ENCODE measurements at places on chromosomes 7 and 10. TPM values are rescaled to one million over a fixed set of nuclear protein-coding genes. Genes with fewer than 3 reads are reported as not detected.
A peak's percentile ranks its signal among the peaks of the same experiment; 100 is the strongest.

The PIK3AP1 gene
- total RNA-seq = 4.5 TPM

The LRRD1 gene
- not detected for total RNA-seq

The CUBN gene
- 2.0 TPM for total RNA-seq

The TUBB8 gene
- total RNA-seq = 0.22 TPM

The MYL10 gene
- total RNA-seq = not detected

The COL13A1 gene
- total RNA-seq = 5.7 TPM

The FAM131B gene
- 0.79 TPM for total RNA-seq

The ITPRID1 gene
- not detected for total RNA-seq

The EN2 gene
- not detected for total RNA-seq

The HMX2 gene
- total RNA-seq = 0.07 TPM

The ZNF727 gene
- total RNA-seq = not detected

The MRC1 gene
- total RNA-seq = not detected

DNA sequence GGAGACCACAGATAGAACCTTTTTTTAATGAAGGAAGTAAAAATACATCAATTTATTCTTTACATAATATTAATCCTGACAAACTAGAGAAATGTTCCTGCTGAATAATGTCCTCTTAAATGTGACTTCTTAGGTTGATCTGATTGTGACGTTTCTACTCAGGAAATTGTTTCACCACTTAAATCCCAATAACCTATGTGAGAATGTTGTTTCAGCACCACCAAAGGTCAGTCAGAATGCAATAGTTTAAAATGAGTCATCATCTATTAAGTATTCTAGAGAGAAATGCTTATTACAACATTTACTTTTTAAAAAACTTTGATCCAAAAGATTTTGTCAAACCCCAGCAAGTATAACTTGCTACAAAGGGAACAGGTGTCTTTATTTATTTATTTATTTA lies 155.4 kb upstream of the CACNA2D1 start:
- peak; percentile 40 for DNase-seq

- no peak for DNase-seq
These were observed 121.7 kb upstream of the RSU1 start for GRCh38 chr10:16938952-16939351.

GRCh38 chr10:36515319-36515718 lies 610.1 kb upstream of the ANKRD30A start:
- no peak for DNase-seq

- no peak for DNase-seq
These were observed 294.4 kb upstream of the MKI67 start for GRCh38 chr10:128420623-128421022.

- peak; percentile 29 for DNase-seq
These were observed 34.8 kb upstream of the TNPO3 start for GRCh38 chr7:129089521-129090212.

DNA sequence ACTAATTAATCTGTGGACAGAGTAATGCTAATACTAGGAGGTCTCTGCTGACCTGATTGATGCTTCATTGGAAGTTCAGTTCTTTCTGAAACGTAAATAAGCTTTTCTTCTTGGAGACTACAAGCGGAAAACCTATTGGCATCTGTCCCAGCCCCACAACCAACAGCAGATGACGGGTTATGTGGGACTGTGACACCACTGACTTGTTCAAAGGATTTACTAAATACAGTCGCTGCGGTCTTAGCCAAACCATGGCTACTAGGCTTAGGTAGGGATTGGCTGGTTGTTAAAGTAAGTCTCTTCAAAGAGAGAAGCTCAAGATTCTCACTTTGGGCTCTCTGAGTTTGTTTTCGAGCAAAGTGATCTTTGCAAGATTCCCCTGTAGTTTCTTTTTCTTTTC lies 68.3 kb downstream of the HYCC1 start:
- no peak for DNase-seq

Measured in M059J (cell line).